ENCODE measurements at places on chromosomes 5 and 9.

DNA sequence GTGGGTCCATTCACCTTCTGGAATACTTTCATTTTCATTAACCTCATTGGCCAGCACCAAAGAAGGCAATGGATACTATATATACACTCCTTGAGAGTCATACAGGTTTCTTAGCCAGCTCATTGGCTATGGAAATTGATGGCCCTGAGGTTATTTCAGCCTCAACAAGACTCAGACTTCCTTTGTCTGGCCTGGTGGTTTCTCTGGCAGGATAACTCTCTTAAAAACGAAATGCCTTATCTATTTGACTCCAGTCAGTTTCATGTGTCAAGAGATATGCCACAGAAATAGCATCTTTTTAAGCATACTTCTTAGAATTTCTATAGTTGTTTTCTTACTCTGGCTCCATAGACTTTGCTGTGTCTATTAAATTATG is 28.9 kb downstream of the CDH9 start:
- no peak for DNase-seq

GRCh38 chr9:15274425-15274824 is 32.6 kb downstream of the TTC39B start:
- DNase-seq: no peak

DNA sequence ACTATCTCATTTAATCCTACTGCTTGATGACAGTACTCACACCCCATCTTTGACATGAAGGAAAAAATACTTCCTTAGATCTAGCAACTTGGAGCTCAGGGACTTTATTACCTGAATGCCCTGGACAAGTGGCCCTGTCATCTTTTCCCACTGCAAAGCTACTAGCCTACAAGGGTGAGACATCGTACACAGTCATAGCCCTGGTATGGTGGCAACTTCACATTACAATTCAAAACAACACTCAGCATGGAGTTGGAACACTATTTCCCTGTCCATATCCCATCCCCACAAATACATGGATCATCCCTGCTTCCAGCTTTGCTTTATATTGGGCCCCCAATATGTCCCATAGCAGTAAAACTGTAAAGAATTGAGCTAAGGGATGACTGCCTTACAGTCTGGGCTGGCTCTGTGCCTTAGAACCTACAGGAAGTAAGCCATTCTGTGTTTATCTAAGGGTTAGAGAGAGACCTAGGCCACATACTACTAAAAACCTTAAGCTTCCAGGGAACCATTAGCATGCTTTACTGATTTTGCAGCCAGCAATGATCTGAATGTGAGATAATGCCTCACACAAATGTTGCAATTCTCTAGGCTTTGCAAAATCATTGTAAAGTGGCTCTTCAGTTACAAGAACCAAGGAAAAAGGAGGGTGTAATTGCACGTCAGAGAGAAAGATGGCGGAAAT is 55.9 kb downstream of the OTULIN start:
- DNase-seq: no peak

DNA sequence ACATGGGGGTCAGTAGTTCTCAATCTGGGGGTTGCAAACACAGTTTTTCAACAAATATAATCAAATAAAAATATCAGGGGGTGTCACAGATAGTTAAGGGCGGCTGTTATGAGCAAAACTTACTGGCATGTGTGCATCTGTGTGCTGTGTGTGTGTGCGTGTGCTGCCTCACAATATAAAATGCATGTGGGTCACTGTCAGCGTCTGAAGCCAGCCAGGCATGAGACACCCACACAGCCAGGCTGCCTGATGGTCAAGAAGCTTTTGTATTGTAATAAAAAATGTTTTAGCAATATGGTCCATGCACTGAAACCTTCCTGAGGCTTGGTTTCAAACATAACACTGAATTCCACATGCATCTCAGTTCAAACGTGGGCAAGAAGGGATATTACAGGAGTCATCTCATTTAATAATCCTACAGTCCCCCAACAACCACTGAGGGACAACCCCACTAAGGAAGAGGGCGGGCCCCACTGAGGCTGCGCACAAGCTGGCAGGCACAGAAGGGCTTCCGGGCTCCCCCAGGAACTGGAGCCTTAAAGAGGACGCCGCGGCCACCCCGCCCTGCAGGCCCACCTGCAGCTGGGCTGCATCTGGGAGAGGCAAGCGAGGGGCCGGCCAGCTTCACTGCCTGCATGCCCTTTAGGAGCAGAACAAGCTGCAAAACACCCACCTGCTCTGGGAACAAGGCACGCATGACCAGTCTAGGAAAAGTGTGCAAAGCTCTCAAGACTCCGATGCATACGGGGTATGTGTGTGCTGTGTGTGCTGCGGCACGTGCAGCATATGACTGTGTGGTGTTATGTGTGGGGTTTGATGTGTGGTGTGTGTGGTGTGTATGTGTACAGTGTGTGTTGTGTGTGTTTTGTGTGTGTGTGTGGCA is 14.1 kb downstream of the SEMA4D start:
- DNase-seq: peak; percentile 64

DNA sequence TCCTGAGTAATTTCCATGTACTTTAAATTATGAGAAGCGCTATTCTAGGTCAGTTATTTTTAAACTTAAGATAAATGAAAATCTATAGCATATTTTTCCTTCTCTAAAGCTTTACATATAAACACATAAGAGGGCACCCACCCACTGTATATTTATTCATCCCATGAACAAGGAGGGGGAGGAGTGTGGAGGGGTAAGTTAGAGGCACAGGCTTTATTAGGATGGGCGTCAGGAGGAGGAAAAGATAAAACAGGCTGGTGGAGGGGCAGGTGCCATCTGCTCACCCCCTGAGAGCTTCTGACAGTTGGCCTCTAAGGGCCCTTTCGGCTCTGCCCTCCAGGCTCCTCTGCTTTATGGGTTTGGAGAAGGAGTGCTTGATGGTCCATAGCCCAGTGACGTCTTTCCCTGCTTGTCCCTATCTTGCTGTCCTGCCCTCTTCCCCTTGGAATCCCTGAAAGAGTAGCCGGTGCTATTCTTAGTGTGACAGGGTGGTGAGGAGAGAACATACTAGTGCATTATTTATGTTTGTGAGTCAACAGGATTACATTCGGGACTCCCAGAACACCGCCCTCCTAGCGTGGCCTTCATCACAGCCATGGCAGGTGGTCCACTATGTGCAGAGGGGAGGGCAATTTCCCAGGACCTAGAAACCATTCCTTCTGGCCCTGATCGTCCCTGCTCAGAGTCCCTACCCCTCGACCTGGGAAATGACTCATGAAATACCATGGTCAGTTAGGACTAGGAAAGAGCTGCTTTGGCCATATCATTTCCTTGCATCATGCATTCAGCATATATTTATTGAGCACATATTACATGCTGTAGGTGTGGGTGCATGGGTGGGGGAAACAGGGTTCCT is 7.9 kb upstream of the SYNPO start:
- no peak for DNase-seq

DNA sequence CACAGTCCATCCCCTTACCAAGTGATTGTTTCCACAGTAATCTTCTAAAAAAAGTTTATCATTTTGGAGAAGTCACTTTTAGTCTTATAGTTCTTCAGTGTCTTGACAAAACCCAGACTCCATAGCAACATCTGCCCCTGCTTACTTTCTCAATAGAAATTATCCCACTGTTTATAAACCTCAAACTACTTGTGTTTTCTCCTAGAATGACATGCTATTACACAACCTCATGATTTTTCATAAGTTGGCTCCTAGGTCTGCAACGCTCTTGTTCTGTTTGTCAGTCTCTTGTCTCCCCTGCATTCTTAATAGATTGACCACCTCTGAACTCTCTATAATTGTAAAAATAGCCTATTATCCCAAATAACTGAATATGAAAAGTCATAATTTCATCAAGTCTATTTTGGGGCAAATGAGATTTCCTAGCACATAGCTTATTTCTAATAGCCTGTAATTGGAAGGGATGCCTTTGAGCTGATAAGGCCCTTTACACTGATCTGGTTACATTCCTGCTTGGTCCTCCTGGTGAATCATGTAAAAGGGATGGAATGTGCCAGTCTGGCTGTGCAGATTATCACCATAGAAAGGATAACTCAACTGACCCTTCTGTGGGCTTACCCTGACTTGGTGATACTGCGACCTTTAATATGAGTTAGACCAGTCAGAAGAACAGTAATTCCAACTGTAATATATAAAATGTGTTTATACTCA is 69.6 kb downstream of the CHSY3 start:
- no peak for DNase-seq

- DNase-seq: no peak
Measured at GRCh38 chr9:33229359-33230114, 10.4 kb upstream of the SPINK4 start.

GRCh38 chr9:88390371-88390990 is 2.2 kb downstream of the SPIN1 start:
- no peak for DNase-seq

GRCh38 chr5:172002310-172002709 is 4.1 kb downstream of the FBXW11 start:
- no peak for DNase-seq

- DNase-seq: no peak
Measured at GRCh38 chr5:132962429-132963021, 909 bp downstream of the AFF4 start.

GRCh38 chr9:134328841-134329575 is 2.8 kb downstream of the RXRA start:
- no peak for DNase-seq

DNA sequence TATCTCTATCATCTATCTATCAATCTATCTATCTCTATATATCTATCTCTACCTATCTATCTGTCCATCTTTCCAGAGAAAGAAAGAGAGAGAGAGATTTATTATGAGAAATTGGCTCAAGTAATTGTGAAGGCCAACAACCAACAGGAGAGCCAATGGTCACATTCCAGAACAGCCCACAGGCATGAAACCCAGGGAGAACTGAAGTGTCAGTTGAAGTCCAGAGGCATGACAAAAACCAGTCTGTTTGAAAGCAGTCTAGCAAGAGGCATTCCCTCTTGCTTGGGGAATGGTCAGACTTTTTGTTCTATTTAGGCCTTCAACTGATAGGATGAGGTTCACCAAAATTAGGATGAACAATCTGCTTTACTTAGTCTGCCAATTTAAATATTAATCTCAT is 87.6 kb upstream of the PLCXD3 start:
- DNase-seq: no peak

GRCh38 chr5:125559296-125559695 is 812.9 kb upstream of the ZNF608 start:
- DNase-seq: no peak

- DNase-seq: no peak
Measured at GRCh38 chr5:56375011-56375410, 141.9 kb upstream of the ANKRD55 start.

- DNase-seq: no peak
Measured at GRCh38 chr5:52894451-52894850, 94.7 kb upstream of the ITGA2 start.

DNA sequence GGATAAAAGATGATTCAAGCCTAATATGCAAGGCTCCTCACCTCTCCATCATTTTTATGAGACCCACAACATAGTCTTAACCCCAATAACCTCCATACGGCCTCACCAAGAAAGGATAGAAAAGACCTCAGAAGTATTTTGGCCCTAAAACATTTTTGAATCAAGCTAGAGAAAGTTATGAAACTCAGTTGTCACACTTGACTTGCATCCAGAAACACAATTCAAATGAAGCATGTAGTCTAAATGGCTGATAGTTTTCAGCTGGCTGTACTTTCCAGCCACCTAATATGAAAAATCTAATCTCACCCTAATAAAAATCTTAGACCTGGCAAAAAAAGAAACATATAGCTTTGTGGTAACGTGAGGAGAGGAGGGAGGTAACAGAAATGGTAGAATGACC is 116.1 kb downstream of the ARL15 start:
- DNase-seq: no peak

DNA sequence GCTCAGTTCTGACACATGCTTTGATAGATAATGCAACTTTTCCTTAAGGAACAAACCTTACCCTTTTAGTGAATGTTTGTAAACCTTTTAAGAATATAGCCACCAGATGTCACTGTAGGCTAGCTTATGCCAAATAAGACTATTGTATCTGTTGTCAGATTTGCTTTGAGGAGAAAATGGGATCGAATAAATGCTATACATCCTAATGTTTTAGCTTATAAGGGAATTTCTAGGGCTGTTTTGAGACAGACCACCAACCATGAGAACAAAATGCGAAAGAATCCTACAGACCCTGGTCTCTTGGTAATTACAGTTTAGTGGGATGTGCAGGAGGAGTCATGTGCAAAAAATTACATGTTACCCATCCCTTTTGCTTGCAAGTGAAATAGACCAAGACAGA is 127.6 kb upstream of the NMUR2 start:
- DNase-seq: no peak

DNA sequence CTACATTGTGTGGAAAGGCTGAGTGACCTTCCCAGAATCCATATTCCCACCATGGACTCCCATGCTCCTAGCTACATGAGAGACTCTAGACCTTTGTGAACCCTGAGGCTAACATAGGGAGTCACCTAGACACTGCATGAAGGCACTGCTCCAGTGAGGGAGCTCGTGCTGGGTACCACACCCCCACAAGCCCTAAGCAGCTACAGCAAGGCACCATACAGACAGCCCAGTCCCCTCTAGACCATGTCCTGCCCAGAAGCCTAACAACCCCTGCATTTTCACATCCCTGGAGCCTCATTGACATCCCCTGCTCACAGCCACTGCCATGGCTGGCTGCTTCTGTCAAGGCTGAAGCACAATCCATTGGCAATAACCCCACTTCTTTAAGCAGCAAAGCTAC is 176.5 kb upstream of the CTNND2 start:
- DNase-seq: no peak

- no peak for DNase-seq
Measured at GRCh38 chr5:142610176-142611001, 75.5 kb downstream of the FGF1 start.

DNA sequence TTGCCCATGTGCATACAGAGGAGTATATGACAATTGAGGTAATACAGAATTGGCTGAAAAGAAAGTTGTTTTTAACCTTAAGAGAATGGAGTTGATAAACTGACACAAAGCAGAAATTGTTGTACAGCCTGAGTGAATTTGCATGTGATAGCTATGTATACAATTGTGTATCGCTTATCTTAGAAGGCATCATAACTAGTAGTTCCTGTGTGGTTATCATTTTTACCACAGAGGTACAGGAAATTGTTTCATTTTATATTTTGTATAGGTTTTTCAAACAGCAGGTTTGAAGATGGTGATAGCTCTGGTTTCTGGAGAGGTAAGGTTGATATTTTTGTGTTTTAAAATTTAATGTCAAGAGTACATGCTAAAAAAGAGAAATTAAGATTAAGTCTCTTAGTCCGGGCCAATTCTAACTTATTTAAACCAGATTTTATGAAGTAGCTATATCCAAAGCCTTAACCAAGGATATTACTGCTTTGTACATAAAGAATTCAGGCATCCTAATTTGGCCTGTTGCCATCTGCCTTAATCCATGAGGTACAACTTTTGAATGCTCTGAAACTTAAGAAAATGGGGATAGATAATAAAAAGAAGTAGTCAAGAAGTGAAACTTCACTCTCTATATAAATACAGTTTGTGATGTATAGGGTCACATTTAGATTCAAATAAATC is 26.0 kb downstream of the DDX4 start:
- no peak for DNase-seq

- DNase-seq: no peak
Measured at GRCh38 chr9:70049672-70050271, 6.1 kb downstream of the MAMDC2 start.

DNA sequence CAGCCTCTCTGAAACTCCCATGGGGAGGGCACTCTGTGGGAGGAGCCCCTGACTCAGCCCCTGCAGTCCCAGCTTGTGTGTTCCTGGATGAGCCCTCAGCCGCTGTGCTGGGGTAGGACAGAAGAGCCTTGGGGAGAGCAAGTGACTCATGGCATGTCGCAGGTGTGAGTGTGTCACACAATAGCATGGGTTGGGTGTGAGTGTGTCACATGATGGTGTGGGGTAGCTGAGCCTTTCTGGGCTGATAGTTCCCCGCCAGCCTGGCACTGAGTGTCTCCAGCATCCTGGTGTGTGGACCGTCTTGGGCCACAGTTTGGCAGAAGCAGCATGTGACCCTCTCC is 83.4 kb downstream of the PHF2 start:
- no peak for DNase-seq
